ENCODE measurements at places on chromosomes 12 and 14.

DNA sequence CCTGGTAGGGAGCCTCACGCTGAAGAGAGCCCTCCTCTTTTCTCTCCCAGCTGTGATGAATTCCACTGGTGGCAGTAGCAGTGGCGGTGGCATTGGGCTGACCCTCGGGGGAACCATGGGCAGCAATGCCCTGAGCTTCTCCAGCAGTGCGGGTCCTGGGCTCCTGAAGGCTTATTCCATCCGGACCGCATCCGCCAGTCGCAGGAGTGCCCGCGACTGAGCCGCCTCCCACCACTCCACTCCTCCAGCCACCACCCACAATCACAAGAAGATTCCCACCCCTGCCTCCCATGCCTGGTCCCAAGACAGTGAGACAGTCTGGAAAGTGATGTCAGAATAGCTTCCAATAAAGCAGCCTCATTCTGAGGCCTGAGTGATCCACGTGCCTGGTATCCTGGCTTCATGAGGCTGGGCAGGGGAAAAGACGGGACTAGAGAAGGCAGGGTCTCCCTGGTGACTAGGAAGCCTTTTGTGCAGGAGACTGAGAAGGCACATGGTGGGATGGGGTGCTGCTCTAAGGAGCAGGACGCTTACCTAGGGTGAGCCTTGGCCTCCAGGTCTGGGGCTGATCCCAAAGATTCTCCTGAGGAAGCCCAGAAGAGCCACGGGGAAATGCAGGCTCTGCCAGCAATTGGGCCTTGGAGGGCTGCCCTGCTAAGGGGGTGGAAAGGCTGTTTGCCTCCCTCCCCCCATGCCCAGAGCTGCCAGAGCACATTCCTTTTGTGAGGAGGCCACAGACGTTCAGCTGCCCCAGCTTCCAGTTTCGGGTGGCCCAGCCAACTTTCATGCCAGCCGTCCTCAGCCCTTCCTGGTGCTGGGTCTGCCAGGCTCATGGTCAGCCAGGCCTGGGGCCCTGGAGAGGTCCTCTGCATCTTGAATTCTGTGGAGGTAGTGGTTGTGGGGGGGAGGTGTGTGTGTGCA is 15.8 kb downstream of the KRT7 start:
- no peak for DNase-seq

GRCh38 chr12:8035440-8036010 is 3.0 kb downstream of the FOXJ2 start:
- no peak for DNase-seq

DNA sequence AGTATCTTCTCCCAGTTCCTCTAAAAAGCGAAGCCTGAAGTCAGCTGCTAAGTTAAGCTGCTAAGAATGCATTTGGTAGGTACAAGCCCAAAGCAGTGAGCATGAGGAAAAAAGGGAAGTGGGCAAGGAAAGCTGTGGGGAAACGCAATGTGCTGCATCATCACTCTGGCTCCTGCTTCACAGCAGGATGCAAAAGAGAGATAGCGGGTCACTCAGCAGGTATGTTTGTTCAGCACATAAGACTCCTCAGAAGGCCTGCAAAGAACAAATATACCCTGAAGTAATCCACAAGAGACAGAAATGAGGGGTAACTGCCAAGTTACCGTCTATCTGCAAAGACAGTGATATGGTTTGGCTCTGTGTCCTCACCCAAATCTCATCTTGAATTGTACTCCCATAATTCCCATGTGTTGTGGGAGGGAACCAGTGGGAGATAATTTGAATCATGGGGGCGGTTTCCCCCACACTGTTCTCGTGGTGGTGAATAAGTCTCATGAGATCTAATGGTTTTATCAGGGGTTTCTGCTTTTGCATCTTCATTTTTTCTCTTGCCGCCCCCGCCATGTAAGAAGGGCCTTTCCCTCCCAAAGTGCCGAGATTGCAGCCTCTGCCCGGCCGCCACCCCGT is 127.4 kb upstream of the EGLN3 start:
- DNase-seq: no peak

DNA sequence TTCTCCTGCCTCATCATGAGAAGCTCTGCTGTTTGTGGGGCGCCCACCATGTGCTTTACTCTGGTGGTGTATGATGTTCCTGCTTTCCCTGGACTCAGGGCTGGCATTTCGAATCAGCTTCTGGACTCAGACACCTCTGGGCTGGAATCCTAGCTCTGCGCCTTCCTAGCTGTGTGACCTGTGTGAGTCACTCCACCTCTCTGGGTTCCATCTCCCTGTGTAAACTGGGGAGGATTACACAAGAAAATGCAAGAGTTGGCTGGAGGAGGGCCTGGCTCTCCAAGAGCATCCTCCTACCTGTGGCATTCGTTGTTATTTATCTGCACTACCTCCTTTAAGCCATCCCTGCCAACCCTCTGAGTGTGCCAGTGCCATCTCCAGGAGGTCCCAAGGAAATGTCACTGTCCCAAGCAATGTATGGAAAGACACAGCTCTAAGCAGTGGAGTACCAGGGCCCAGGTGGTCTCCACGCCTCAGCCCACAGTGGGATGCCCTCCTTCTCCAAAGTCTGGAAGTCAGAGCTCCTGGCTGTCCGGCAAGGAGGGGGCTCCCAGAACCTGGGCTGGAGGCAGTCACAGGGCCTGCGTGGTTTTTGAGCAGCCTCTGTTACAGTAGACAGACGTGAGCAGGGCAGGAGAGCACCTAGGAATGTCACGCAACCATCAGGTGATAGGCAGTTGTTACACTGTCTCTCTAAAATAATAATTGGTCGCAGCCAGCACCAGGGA is 7.3 kb upstream of the TNFAIP2 start:
- no peak for DNase-seq

- DNase-seq: no peak
These were observed 417.6 kb downstream of the NOVA1 start for GRCh38 chr14:26180221-26180620.

All from activated T-cell treated with anti-CD3 and anti-CD28 coated beads for 24 hours (primary cell).